ENCODE measurements at places on chromosomes 11 and 22. TPM values are rescaled to one million over a fixed set of nuclear protein-coding genes. Genes with fewer than 3 reads are reported as not detected.

Gene MYRF
- total RNA-seq = 1.6 TPM

Gene CYTH4
- total RNA-seq = 33.2 TPM

Gene TTLL12
- total RNA-seq = 83.5 TPM

Gene TNNI2
- 0.92 TPM for total RNA-seq

Gene MMP10
- not detected for total RNA-seq

Gene VPS37C
- 7.2 TPM for total RNA-seq

Gene DRD4
- 0.89 TPM for total RNA-seq

Gene INPP5J
- 0.29 TPM for total RNA-seq

Gene CRYBB3
- not detected for total RNA-seq

Gene BATF2
- total RNA-seq = not detected

Gene GALNT18
- 7.4 TPM for total RNA-seq

Gene PLA2G3
- not detected for total RNA-seq

Gene TESMIN
- 3.4 TPM for total RNA-seq

Gene ZW10
- 15.5 TPM for total RNA-seq

Gene RNF169
- total RNA-seq = 13.9 TPM

Gene RNASEH2C
- 109 TPM for total RNA-seq

Gene NCF4
- 2.5 TPM for total RNA-seq
